ENCODE measurements at places on chromosomes 11 and 22. TPM values are rescaled to one million over a fixed set of nuclear protein-coding genes. Genes with fewer than 3 reads are reported as not detected.
A peak's percentile ranks its signal among the peaks of the same experiment; 100 is the strongest.

The IPO7 gene
- 43.6 TPM for total RNA-seq

GRCh38 chr22:45263463-45264269 is 21.1 kb upstream of the UPK3A start:
- no peaks in the 10 kb centered on the region for H3K36me3 ChIP-seq
- peak; percentile 86 for DNase-seq
- H3K27ac ChIP-seq, result peak overlapping the region; percentile 53
- H3K4me1 ChIP-seq, result peaks cover 6% of the 10 kb centered on the region
- no peak overlapping the region for H3K4me3 ChIP-seq
- no peaks in the 10 kb centered on the region for H3K27me3 ChIP-seq

The B3GAT1 gene
- 8.8 TPM for total RNA-seq

The MUC5B gene
- total RNA-seq, result 0.76 TPM

DNA sequence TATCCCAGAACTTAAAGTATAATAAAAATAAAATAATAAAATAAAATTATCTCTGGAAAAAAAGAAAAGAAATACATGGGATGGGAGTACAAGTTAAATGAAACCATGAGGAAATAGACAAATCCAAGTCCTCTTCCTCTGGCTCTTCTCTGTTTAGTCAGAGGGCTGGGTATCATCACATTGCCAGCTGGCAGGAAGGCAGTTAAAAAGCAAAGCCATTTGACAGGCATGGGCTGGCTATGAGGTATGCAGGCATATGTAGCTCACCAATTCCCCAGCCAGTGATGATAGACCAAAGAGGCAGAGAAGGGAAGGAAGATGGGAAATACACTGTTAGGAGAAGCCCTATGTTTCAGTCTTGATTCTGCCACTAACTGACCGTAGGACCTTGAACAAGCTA is 6.5 kb downstream of the LYVE1 start:
- H3K4me1 ChIP-seq, result no peaks in the 10 kb centered on the region
- no peaks in the 10 kb centered on the region for H3K27me3 ChIP-seq
- no peak overlapping the region for H3K27ac ChIP-seq
- DNase-seq, result no peak

The DDX25 gene
- total RNA-seq, result not detected

DNA sequence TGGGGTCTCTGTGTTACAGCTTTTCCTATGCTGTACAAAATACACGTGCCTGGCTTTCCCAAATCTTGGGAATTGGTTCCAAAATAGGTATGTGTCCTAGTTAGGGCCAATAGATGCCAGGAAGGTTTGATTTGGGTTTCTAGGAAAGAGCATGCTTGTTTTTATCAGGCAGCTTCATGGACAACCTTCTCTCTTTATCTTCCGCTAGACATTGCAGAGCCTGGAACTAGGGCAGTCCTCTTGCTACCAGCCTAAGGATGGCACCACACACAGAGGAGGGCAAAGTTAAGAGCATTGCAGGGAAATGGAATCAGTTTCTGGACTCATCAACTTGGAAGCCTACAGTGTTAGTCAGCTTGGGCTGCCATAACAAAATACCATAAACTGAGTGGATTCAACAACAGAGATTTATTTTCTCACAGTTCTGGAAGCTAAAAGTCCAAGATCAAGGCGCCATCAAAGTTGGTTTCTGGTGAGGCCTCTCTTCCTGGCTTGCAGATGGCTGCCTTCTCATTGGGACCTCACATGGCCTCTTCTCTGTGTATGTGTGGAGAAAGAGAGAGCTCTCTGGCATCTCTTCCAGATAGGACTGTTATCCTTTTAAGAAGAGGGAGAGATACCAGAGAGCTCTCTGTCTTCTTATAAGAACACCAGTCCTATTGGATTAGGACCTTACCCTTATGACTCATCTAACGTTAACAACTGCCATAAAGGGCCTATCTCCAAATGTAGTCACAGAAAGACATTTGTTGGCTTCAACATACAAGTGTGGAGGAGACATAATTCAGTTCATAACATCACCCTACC is 27.3 kb upstream of the CREB3L1 start:
- no peak overlapping the region for H3K4me3 ChIP-seq
- H3K4me1 ChIP-seq, result no peaks in the 10 kb centered on the region
- H3K36me3 ChIP-seq, result no peaks in the 10 kb centered on the region
- H3K27ac ChIP-seq, result no peak overlapping the region
- H3K27me3 ChIP-seq, result no peaks in the 10 kb centered on the region

GRCh38 chr11:2685566-2686359 is 14.0 kb downstream of the KCNQ1OT1 start:
- peak; percentile 37 for DNase-seq
- no peaks in the 10 kb centered on the region for H3K4me1 ChIP-seq
- H3K27ac ChIP-seq, result no peak overlapping the region
- no peak overlapping the region for H3K4me3 ChIP-seq
- H3K27me3 ChIP-seq, result no peaks in the 10 kb centered on the region

The TMEM123 gene
- total RNA-seq, result 173 TPM

All from right lobe of liver (tissue), 6 donors.